Left ventricle myocardium inferior (tissue), 1 donor: ENCODE measurements at places on chromosomes 2 and 18. TPM values are rescaled to one million over a fixed set of nuclear protein-coding genes. Genes with fewer than 3 reads are reported as not detected.

DNA sequence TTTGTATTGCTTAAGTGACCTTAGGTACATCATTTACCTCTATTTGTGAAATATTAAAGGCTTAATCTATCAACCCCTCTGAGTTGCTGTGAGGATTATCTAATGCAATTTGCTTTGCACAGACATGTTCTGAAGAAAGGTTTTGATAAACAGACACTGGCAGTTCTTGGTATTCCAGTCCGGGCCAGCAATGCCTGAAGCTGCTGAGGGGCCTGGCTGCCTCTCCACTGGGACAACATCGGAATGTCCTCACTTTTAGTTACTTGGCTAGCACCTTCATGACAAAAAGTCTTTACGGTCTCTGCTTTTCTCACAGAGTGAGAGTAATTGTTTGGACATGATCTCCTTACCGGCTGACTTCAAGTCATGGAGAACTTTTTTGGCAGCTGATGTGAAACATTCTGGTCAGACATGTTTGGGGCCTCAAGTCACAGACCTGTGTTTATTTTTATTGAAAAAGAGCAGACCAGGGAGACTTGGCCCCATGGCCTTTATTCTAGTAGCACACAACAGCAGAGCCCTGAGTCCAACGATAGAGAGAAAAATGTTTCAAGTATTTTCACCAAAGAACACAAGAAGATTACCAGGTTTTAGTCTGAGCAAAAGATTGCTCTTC is 1112.3 kb upstream of the FANCL start:
- no peak for DNase-seq

- DNase-seq = peak; percentile 36
Observed at GRCh38 chr2:221429741-221430491, 142.2 kb downstream of the EPHA4 start.

GRCh38 chr2:7014174-7014640 is 97.0 kb downstream of the RNF144A start:
- DNase-seq = no peak

DNA sequence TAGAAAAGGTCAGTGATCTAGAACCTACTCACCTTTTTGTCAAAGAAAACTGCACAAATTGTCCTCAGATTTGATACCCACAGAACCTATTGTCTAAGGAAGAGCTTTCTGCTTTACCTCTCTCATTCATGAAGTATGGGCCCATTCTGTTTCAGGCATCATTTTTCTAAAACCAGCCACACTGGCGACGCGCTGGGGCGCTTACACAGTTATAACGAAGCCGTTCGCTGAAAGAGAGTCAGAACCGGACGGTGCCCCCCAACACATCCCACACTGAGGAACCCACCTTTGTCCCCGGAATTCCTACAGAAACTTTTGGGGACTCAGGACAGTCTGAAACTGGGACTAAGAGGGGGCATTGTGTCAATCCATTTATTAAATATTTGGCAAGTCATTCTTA is 206.3 kb upstream of the HAAO start:
- no peak for DNase-seq

GRCh38 chr2:211114826-211115455 is 558.5 kb downstream of the CPS1 start:
- DNase-seq = no peak

DNA sequence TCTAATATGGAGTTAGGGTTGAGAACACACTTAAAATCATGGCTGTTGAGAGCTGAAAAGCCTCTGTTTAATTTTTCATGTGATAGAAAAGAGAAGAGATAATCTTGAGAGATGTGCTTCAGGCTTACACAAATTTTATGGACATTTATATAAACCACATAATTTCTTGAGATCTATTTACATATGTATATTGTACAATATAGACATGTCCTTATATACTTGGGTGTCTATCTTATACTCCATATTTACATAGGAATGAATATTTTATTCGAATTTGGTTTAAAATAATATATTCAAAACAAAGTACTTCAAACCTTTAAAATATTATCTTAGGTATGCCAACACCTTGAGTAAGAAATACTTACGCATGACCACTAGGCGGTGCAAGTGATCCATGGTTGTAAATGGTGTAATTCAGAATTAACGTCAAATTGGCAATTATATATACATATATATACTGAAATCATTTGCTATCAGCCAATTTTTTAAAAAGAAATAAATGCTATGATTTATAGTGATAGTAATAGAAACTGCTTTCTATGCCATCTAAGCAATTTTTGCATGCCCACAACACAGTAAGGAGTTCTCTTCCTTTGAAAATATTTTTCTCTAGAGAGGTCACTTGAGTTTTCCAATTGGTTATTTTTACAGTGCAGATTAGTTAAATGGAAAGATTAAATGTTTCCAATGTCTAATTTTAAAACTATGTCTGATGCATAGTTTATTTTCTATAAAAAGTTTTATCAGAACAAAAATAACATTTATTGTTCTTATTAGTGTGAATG is 37.6 kb upstream of the SPAG16 start:
- no peak for DNase-seq

DNA sequence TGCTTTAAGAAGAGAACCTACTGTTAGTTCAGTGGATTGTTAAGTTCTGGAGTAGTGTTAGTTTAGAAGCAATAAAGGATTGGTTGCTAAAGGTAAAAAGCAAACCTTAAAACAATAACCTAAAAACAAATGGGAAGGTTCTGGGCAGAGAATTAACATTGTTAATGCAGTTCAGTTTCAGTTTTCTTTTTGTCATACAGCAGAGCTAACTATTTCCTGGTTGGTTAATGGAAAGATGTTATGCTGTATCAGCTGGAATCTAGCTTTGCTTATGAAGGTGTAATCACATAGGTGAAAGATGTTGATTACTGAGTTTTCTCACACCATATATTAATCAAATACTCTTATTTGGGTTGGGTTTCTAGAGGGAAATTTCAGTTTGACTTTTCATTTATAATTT is 23.8 kb downstream of the SMAD4 start:
- no peak for DNase-seq

DNA sequence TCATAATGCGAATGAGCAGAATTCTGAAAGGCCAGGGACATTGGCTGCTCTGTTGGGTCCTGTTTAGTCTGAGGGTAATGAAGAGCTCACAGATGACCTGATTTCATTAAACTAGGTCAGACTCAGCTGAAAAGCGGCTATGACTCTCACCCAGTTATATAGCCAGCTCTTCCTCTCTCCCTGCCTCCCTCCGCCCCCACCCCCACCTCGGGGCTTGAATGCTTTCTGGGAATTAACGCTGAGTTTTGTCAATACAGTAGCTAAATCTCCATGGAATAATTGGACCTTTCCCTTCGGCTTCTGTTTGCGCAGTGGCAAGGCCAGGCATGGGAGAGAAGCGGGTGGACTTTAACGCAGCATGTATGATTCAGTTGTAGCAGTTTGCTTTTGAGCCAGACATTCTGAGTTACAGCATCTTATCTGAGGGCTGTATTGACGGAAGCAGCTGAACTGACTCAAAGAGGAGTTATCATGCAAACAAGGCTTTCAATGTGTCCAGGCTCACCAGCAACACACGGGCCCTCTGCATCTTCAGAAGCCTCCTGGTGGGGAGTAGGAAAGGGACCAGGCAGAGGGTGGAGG is 110.6 kb downstream of the MYCN start:
- DNase-seq = no peak

DNA sequence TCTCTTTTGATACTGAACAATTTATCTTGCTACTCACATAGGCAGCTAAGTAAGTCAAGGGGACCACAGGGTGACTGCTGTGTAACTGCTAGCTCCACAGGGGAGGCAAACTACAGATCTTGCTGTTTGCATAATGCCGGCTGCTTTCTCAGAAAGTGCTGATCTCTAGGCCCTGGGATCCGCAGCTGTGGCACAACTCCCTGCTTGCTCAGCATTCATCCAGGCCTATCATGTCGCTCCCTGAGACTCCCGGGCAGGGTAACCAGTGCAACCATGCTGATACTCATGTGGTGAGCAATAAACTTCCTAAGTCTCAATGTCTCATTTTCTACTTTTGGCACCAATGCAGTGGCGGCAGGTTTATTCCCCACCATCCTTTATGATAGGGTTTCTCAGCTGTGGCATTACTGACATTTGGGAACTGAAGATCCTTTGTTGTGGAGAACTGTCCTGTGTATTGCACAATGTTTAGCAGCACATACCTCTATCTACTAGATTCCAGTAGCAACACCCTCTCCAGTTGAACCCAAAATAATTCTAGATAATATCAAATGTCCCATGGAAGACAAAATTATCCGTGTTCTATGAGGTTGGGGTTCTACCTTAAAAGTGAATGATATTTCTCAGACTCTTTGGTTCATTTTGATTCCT is 1101.3 kb downstream of the LRP1B start:
- DNase-seq = no peak

- DNase-seq = no peak
Observed at GRCh38 chr18:79991494-79991893, 3.1 kb upstream of the TXNL4A start.

- no peak for DNase-seq
Observed at GRCh38 chr2:201985728-201986462, 47.8 kb upstream of the FZD7 start.

- DNase-seq = no peak
Observed at GRCh38 chr18:26556573-26556972, 8.2 kb upstream of the KCTD1 start.

GRCh38 chr18:49728542-49728941 is 84.8 kb downstream of the ACAA2 start:
- no peak for DNase-seq

DNA sequence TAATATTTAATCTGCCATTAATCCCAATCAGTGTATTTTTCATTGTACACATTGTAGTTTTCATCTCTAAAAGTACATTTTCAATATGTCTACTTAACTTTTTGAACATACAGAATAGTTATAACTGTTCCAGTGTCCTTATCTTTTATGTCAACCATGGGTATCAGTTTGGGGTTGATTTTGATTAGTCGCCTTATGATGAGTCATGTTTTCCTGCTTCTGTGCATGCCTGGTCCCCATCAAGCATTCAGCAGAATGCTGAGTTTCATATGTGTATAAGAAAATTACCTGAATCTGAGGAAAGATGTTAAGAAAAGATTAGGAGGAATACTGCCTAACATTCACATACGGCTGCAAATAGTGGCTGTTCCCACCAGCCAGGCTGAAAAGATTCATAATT is 17.7 kb downstream of the SPDYA start:
- no peak for DNase-seq

GRCh38 chr2:97936199-97936598 is 59.5 kb downstream of the TMEM131 start:
- DNase-seq = no peak

DNA sequence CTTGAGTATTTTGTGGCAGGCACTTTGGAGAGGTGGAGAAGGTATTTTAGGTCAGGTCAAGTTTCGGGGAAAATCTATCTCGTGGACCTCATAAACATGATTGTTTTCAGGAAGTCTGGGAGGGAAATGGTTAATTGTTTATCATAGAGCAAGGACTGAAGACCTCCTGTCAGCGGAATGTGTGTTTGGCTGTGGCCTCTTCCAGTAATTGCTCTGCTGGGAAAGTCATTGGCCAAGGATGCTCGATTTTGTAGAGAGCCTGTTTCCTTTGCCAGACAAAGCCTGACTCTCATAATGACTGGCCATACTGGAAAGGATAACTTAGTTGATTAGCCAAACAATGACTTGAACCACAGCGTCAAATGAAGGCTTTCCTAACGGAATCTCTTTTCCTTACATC is 30.0 kb downstream of the IL1R2 start:
- DNase-seq = no peak

GRCh38 chr2:151437630-151438029 is 27.9 kb downstream of the RIF1 start:
- no peak for DNase-seq

DNA sequence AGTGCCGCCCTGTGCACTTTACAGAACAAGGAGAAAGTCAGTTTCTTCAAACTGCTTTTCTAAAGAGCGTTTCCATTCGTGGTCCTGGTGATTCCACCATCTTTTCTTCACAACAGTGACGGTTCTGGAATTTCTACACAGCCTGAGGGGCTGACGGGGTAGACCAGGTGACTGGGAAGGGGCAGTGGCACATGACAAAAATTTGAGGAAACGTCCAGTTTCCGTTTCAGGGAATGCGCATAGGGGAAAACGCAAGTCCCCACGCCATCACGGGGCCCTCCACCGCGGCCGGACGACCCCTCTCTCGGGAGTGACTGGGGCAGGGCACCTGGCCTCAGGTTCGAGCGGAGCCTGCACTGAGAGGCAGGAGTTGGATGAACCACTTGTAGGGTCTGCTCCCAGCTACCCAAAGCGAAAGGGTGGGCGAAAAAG is 980 bp upstream of the SPTBN1 start:
- DNase-seq = no peak

DNA sequence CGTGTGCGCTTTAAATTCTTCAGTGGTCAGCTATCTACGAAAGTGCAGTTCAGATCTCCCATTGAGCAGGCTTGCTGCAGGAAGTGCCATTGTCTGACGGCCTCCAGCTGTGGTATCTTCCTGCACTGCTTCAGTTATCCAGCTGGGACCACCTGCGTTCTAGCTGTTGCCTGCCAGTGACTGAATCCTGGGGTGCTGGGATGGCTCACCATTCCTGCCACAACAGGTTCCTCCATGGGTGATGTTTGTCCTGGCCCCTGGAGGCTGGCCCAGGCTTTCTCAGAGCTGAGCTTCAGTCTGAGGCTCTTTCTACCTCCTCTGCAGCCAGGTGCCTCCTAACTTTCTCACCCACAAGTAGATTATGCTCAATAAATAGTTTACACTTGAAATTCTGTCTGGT is 498.5 kb upstream of the HS6ST1 start:
- no peak for DNase-seq

GRCh38 chr2:175004730-175004979 is 526 bp downstream of the CHN1 start:
- DNase-seq = peak; percentile 29

DNA sequence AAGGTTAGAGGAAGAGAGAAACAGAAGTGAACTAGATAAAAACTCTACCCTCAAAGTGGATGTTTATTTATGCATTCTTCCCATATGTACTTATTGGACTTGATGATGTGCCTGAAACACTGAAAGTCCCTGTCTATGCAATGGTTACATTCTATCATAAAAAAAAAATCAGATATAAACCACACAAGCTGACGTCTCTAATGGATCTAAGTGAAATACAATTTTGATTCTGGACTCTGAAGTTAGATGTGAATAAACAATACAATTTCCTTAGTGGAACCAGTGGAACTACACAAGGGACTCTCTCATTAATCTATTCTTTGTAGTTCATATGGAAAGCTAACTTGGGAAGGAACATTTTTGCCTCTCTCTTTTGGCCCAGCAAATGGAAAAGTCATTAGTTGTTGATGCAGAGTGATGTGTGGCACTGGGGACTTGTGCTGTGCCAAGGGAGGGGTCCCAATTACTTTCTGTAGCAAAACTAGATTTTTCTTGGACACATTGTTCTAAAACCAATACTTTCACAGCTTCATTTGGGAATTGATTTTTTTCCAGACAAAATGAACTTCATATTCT is 376.8 kb downstream of the TRIB2 start:
- DNase-seq = no peak

Gene LIMS3
- 5.7 TPM for total RNA-seq

Gene TTN
- 2,803 TPM for total RNA-seq

Gene CNDP1
- not detected for total RNA-seq

Gene CLIP4
- total RNA-seq = 33.6 TPM

Gene TMEM37
- 2.4 TPM for total RNA-seq

Gene SERPINB12
- not detected for total RNA-seq

Gene MDH1B
- total RNA-seq = 0.69 TPM

Gene CREG2
- total RNA-seq = not detected

Gene TXNL1
- total RNA-seq = 117 TPM
